ENCODE measurements at places on chromosomes 7 and 10.

DNA sequence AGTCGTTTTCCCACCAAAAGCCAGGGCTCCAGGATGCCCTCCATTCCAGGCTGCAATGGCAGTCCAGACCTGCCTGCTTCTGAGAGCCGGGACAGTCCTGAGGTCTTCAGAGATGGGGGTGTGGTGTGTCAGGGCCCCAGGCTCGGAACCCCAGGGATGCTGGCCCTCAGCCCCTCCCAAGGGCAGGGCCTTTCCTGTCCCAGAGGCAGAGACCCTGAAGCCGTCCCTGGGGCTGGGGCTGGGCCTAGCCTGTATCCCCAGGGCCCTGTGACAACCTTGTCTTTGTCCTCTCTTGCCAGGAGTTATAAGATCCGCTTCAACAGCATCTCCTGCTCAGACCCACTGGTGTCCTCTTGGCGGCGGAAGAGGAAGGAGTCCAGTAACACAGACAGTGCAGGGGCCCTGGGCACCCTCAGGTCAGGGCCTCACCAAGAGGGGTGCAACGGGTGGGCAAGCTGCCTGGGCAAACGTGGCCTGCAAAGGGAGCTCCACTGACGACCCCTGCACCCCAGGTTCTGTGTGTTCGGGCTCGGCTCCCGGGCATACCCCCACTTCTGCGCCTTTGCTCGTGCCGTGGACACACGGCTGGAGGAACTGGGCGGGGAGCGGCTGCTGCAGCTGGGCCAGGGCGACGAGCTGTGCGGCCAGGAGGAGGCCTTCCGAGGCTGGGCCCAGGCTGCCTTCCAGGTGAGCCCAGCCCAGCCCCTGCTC, 15.9 kb downstream of the NOS3 start:
- no peak for DNase-seq

DNA sequence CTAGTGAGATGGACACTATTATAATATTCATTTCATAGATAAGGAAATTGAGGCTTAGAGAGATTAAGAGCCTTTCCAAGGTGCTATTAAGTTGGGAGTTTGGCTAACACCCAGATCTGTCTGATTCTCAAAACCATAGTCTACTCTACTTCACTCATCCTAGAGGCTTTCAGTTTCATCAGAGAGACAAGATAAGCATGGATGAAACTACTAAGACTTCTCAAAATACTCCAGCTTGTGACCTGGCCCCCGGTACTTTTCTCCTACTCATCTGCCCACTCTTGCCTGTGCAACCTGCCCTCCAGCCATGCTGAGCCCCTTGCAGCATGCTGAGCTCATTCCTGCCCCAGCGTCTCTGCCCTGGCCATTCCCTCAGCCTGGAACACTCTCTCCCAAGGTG, 12.2 kb upstream of the SLC35B4 start:
- no peak for DNase-seq

DNA sequence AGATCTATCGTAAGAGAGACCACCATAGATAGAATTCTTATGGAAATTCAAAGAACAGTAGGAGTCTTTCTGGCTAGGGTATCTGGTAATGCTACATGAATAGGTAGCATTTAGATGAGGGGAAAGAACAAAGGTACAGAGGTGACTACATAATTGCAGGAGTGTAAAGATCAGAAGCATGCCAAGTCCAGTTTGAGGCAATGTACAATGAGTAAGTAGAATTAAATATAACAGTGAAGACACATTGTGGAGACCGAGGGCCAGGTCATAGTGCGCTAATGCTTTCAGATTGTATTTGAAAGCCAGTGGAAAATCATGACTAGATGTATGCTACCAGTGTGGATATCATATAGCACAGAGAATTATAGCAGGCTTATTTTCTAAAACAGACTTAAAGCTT, 1611.6 kb upstream of the LRRTM3 start:
- no peak for DNase-seq

DNA sequence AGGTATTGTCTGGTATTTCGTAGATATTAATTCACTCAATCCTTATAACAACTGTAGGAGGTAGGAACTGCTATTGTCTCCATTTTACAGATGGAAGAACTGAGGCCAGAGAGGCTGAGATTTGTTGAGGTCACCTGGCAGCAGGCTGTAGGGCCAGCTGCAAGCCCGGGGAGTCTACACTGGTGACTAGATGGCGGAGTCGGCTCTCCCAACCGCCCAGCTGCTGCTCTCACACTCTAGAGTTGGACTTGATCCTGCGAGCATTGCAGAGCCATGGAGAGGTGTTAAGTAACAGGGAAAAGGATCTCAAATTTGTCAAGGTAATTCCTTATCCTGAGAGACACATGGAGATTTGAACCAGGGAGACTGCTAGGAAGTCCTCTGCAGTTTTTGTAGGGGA, 124.1 kb downstream of the CAMK1D start:
- no peak for DNase-seq

GRCh38 chr10:127492607-127493250, 56.4 kb upstream of the NPS start:
- no peak for DNase-seq

GRCh38 chr7:99072126-99072525, 71.8 kb downstream of the SMURF1 start:
- no peak for DNase-seq

DNA sequence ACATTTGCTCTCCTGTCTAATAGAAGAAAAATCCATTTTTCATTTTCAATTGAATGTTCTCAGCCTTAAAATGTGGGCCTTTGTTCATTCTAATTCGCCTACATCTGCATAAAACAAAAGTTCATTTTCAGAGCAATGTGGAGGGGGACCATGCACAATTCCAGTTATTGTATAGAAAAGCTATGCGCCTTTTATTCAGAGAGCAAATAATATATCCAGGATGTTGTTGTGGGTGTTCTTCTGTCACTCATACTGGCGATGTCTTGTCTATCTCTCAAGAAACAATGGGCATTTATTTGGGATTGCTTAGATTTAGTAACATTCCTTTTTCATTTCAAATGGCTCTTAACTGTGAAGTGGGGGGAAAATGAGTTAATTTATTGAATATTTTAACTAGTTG, 56.4 kb downstream of the KIF5B start:
- DNase-seq: no peak

DNA sequence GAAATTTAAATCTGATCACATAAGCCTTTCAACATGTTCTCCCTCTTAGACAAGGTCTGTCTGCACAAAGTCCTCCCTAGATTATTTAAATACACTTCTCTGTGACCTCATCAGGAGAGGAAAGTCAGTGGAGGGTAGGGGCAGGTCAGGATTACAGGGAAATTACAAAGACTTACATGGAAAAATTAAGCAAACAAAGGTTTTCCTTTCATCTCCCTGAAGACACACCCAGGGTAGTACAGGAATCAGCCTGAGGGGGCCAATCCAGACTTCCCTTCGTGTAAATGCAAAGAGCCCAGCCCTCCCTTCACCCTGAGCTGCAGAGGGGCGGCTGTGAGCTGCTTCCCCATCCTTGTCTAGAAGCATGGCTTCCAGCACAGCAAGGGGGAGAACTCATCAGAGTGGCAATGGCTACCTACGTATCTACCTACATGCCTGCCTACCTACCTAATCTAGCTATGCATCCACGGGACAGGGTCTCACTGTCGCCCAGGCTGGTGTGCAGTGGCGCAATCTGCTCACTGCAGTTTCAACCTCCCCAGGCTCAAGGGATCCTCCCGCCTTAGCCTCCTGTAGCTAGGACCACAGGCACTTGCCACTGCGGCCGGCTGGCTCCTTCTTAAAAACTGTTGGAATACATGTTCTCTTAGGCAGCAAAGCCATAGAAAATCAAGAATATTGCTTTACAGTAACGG, 33.2 kb downstream of the PITRM1 start:
- no peak for DNase-seq

- DNase-seq: no peak
Observed at GRCh38 chr10:83921984-83922860, 217.1 kb upstream of the GHITM start.

- DNase-seq: peak; percentile 78
Observed at GRCh38 chr7:27921081-27921836, 181.3 kb downstream of the TAX1BP1 start.

DNA sequence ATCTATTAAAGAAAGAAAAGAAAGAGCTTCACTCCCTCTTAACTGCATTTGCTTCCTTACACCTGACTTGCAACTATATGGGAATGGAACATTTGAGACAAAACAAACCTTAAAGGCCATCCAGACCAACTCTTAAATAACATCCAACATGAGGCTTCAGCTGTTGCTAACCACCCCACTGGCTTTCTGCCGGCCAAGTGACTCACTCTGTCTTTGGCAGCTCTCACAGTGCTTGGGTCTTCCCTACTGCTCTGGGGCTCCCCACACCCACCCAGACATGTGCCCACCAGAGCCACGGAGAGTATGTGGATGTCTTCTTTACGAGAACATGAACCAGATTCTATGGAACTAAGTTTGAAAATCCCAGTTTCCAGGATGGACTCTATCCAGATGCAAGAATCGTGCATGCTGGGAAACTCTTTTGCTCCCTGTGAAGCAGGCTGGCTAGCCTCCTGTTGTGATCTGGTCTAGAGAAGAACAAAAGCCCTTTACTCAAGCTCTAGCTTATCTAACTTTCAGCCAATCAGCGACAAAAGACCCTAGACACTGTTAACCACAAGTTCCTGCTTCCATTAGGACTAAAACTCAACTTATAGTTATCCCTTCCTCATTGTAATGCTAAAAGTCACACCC, 245.7 kb downstream of the TCERG1L start:
- no peak for DNase-seq

GRCh38 chr7:16785321-16785720, 19.5 kb downstream of the AGR2 start:
- no peak for DNase-seq

DNA sequence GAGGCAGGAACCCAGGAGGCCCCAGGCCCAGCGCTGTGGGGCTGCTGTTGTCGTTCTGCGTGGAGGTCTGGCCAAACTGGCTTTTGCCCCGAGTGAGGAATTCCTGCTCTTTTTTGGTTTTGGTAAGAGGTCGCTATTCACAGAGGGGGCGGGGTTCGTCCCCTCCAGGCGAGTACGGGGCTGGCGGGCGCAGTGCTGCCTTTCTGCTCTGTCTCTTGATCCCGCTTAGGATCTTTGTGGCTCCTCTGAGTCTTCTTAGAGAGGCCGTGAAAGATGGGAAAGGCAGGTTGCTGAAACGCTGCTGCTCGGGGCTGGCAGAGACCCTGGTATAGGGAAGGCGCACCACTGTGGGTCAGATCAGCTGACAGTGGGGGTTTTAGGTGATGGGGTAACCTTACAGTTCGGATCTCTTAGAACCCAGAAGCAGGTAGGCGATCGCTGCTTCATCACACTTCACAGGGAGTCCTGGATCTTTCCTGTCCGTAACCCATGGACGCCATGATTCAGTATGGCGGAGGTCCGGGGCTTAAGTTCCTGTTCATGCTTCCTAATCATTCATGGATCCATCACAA, 136.7 kb downstream of the KIF20B start:
- DNase-seq: no peak

- peak; percentile 44 for DNase-seq
Observed at GRCh38 chr10:32957341-32958084, 517 bp downstream of the ITGB1 start.

GRCh38 chr10:16832351-16833080, 15.3 kb upstream of the RSU1 start:
- DNase-seq: no peak

DNA sequence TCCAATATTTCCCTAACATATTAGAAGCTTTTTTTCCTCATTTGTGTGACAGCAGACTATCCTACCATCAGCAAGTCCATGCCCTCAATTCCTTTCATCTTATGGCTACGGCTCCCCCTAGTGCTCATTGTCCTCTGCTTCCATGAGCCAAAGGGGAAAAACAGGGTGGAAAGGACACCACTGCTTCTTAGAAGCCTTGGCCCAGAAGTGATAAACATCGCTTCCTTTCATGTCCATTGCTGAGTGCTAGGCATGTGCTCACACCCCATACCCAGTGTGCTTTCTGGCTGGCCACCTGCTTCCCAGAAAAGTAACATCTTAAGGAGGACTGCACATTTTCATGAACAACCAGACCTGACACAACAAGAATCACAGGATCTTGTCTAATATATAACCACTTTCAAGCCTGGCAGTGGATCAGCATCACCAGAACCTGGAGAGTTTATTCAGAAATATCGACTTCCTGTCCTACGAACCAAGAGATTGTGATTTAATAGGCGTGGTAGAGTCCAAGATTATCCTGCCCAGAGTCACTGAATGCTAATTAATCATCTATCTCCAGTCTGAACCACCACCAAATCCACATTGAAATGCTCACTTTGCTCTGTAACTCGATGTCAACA, 650.5 kb upstream of the SORCS1 start:
- DNase-seq: no peak

DNA sequence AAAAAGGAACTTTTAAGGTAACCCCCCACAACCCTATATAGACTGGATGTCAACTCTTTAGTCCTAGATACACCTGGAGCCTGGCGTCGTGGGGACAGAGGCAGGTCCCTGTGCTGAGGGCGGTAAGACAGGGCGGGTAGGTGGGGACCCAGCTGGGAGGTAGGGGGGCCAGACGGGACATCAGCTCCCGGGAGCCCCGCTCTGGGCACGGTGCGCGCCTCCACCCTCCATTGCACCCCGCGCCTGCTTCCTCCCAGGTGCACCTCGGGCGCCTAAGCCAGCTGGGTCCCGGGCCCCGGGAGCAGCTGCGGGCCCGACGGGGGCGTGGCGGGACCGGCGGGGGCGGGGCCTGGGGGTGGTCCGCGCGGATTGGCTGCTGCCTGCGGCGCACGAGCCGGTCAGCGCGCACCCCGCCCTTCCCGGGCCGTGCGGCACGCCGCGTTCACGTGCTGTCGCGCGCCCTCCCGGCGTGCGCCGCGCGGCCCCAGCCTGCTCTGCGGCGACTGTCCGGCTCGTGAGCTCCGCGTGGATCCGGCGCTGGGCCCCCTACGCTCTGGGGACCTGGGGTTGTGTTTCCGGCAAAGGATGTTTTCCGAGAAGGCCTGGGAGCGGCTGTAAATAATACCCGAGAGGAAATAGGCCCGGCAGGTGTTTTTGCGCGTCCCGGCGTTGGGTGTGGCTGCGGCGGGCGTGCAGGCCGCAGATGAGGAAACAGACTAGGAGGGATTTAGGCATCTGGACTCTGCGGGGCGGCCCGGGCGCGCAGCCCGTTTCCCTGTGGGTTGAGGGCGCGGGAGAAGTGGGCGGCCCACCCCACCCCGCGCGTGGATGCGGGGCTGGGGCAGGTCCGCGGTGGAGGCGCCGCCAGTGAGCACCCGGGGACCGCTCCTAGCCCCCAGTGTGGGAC, 39.1 kb upstream of the PFKFB3 start:
- DNase-seq: peak; percentile 40

GRCh38 chr10:44849936-44850335, 61.2 kb upstream of the TMEM72 start:
- no peak for DNase-seq

GRCh38 chr10:51532044-51532443, 167.4 kb downstream of the CSTF2T start:
- DNase-seq: no peak

GRCh38 chr10:93445097-93445960, 36.8 kb downstream of the MYOF start:
- DNase-seq: peak; percentile 57

- DNase-seq: no peak
Observed at GRCh38 chr10:31645786-31646185, 282.8 kb downstream of the ARHGAP12 start.

Measured in SW 1271 (cell line).